ENCODE measurements at places on chromosomes 5 and 9.

DNA sequence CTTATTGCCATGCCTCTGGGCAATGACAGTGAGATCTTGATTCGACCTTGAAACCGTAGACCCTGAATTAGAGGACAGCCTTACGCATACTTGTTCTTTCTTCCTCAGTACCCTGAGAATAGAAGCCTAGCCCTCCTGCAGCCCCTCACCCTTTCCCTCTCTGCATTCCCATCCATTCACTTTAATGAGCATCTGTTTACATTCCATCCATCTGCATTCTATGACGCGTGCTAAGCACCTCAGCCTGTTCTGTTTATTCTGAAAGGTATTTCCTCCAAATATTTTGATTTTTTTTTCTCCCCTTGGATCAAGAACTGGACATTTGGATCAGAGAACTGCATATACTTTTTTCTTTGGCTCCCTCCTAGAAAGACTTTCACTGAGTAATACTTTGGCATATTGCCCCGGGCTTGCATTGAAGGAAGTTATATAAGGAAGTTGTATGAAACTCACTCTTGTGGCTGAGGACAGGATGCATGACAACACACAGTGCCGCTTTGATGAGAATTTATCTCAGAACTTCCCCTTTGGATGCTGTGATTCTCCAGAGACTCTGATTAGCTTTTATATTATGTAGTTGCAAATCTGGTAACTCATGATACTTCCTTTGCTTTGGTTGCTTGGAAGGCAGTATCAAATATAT is 15.7 kb downstream of the TMEM8B start:
- peak; percentile 67 for DNase-seq

DNA sequence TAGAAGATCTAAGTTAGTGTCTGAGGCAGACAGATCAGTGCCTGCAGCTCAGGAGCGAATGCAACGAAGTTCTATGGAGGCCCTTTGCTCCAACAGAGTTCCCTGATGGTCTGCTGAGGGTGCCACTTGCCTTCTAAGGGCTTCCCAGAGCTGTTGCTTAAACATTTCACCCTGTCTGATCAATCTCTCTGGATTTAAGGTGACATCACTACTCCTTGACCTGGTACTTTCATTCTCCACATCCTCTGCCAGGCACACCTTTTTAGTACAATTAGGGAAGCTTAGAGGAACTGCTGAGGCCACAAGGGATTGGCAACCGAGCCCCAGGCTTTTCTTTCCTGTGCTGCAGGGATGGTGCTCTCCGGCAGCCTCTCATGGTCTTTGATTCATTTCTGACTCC is 94.2 kb upstream of the IFNK start:
- DNase-seq, result no peak

DNA sequence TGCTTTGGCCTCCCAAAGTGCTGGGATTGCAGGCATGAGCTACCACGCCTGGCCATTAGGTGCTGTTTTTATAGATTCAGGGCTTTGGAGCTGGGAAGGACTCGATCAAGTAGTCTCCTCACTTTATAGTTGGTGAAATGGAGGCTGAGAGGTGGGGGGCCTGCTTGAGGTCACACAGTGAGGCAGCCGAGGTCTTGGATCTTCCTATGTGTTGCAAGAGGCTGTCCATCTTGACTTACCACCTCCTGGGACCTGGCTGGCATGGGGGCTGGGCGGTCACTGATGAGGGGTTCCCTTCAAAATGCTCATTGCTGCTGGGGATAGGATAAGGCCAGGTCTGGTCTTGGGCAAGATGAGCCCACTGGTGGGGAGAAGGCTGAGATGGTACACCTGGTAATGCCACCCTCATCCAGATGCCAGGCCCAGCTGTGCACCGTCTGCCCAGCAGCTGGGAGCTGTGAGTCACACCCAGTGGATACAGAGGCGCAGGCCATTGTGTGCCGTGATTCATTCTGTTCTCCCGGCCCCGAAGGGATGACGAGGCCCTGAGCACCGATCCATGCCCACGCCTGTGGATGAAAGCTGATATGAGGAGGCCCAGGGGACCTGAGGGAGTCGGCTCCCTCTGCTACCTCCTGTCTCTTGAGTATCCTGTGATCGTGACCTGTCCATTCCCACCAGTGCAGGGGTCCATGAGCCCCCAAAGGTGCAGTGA is 10.5 kb upstream of the NDST1 start:
- DNase-seq, result no peak

- DNase-seq, result no peak
These were observed 52.9 kb downstream of the GLIS3 start for GRCh38 chr9:4246969-4247368.

GRCh38 chr5:145236127-145236526 is 599.0 kb downstream of the PRELID2 start:
- no peak for DNase-seq

DNA sequence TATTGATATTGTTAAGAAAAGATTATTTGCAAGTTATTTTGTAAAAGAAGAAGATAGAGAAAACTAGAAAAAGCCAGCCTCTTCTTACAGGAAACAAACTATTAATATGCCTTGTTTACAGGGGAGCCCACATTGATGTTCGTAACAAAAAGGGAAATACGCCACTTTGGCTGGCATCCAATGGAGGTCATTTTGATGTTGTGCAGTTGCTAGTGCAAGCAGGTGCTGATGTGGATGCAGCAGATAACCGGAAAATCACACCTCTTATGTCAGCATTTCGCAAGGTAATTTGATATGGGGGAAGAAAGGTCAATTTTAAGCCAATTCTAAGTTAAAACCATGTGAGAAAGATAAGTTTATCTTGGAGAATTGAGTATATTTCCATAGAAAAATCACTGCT is 37.6 kb upstream of the EIF4EBP3 start:
- no peak for DNase-seq

DNA sequence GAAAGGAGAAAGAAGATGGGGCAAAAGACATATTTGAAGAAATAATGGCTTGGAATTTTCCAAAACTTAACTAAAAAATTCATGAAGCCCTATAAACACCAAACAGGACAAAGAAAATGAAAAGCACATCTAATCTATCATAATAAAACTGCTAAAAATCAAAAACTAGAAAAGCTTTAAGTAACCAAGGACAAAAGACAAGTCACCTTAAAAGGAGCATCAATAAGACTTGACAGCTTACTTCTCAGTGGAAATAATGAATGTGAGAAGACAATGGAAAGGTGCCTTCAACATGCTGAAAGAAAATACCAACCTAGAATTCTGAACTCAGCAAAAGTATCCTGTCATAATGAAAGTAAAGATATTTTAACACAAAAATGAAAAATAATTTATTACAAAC is 27.0 kb downstream of the GTF3C4 start:
- no peak for DNase-seq

DNA sequence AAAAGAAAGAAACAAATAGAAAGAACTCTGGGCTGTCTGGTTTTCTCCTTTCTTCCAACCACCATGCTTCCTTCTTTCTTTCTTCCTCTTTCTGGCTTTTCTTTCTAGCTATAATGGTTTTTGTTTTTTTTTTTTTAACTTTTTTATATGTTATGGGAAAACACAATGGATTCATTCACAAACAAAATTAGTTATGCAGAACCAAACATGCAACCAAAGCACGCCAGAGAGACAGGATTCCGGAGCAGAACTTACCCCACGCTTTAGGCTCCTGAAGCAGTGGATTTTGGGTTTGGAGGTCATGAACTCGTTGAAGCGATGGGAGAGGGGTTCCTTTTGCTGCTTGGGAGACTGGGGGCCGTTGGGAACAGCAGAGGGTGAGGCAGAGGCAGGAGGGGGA is 88.3 kb downstream of the USP20 start:
- DNase-seq, result no peak

- no peak for DNase-seq
These were observed 6.4 kb upstream of the JMY start for GRCh38 chr5:79229357-79230174.

DNA sequence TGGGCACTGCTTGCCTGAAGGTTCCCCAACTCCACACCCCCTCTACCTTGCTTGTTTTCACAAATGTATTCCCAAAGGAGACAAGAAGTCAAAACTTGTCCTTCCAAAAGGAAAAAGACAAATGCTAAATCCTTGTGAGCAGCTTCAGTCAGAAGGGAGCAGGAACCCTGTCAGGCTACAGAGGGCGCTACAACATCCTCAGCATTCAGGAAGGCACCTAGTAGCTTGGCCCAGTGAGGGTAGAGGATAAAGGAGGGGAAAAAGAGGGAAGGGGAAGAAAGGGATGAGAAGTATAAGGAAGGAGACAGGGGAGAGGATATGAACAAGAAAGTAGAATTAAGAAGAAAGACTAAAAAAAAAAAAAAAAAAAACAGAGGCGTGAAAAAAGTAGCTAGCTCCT is 97.5 kb downstream of the MLLT3 start:
- DNase-seq, result no peak

DNA sequence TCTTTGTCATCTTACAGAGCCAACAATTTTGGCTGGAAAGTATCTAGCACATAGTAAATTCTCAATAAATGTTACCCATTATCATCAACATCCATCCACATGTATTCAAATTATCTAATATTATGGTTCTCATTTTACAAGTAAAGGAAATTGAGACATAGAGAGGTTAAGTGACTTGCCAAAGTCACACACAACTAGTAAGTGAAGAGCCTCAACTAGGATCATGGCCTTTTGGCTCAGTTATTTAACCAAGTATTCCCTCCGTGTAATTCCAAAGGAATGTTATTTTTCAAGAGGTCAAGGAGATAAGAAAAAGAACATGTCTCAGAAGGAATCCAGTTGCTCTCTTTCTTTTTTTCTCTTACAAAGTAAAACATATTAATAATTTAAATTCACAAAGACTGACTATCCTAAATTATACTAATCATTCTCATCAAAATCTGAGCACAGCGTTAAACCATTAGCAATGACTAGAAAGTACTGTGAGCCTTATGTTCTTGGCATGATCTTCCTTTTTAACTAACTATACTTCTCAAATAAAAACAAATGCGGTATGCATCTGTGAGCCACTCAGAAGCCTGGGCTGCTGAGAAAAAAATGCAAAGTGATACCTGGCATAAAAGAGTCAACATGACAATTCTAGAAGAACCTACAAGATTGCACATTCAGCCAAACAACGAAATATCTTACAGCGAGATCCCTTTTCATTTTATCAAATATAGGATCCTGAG is 350.9 kb downstream of the GLIS3 start:
- no peak for DNase-seq

DNA sequence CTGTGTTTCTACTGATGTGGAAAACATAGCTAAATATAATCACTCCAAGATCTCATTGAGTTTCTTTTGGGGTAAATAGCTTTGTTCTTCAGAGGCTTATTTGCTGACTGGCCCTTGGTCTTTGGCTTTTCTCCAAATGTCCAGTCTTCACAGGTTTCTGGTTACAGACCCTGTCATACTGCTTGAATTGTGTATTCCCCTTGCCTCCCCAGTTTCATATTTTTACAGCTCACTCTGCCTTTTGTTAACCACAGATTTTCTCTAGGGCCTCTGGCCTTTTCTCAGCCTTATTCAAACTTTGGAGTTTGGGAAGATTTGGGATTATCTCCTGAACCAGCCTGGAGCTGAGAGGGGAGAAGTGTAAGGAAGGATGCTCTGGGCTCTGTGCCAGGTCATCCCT is 23.9 kb downstream of the ISOC1 start:
- DNase-seq, result no peak

DNA sequence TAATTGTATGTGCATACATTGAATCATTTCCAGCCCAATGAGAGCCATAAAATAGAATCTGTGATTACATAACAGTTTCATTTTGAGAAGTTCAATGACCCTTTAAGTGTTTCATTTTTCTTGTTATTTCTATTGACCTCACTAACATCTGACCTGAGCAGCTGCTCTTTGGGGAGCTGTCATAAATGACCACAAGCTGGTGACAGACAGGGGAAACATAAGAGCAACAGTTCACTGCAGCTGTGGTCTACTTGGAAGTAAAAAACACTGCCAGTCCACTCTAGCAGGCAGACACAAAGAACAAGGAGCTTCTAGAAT is 265.4 kb downstream of the DTWD2 start:
- no peak for DNase-seq

- no peak for DNase-seq
These were observed 160.0 kb downstream of the PAPPA start for GRCh38 chr9:116313638-116314037.

DNA sequence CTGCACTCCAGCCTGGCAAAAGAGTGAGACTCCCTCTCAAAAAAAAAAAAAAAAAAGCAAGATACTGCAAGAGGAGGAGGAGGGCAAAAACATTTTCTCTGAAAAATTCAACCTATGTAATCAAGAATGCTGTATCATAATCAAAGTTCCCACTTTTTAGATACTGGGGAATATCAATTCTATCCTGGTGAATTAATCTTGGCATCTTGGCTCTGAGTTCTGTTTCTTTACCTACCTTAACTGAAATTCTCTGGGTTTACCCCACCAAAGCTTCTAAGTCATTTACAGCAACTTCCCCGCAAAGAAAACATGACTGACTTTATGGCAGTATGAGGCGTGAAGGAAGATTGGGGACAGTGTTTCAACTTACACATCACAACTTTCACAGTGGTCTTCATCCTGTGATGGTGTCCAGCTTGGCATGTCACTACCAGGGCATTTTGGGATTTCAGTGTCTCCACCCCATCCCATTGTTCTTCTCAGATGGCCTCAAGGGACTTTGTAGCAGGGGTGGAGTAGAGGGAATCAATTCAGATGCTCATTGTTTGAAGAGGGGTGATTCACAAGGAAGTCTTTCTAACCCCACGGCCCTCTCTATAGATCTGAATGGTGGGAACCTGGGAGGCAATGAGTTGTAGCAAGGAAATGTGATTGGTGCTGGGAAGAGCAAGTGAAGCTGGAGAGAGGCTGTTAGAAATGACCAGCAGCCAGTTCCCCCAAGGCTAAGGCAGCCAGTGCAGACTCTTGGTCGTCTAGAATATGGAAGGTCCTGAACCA is 130.5 kb downstream of the SCAMP1 start:
- no peak for DNase-seq

- no peak for DNase-seq
These were observed 295.4 kb upstream of the HAPLN1 start for GRCh38 chr5:84016085-84016484.

GRCh38 chr5:6812800-6813731 is 99.8 kb downstream of the TENT4A start:
- no peak for DNase-seq

GRCh38 chr5:73382401-73382740 is 66.2 kb downstream of the FOXD1 start:
- no peak for DNase-seq

- DNase-seq, result no peak
These were observed 1388.3 kb upstream of the C9orf72 start for GRCh38 chr9:28961623-28962022.

- DNase-seq, result no peak
These were observed 61.9 kb upstream of the MEGF10 start for GRCh38 chr5:127228540-127229184.

- no peak for DNase-seq
These were observed 75.0 kb upstream of the RNU6ATAC start for GRCh38 chr9:134239130-134239903.

- DNase-seq, result no peak
These were observed 16.1 kb upstream of the MPDZ start for GRCh38 chr9:13295556-13295955.

DNA sequence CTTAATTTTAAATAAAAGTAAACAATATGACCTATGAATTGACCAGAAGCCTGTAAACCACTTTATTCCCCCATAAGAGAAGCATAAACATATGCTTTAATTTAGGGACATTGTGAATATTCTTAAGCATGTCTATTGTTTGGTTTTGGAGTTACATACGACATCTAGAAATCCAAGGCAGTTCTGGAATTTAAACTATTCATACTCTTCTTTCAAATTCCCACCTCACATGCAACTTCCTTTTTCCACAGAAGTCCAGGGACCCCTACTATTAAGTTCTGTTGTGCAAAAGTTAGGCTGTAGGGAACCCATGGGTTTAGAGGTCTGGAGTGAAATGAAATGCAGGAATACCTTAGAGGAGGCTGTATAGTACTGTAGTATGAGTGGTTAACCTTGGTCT is 2.1 kb downstream of the RIC1 start:
- no peak for DNase-seq
